ENCODE measurements at places on chromosomes 12 and 14.

DNA sequence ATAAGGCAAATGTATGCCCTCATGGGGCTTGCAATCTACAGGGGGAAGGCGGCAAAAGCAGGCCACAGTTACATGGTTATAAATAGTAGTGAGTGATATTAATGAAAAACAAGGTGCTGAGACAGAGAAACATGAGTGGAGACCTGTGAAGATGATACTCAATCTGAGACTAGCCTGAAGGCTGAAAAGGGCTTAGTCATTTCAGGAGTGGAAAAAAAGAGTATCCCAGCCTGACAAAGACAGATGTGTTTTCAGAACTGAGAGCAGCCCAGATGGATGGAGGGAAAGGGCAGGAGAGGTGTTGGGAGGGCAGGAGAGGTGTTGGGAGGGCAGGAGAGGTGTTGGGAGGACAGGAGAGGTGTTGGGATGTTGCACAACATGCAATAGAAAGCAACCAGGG is 181.9 kb downstream of the C12orf42 start:
- no peak for DNase-seq

GRCh38 chr12:65470256-65470655 is 191.8 kb downstream of the MSRB3 start:
- DNase-seq = no peak

GRCh38 chr12:93376436-93377251 is 1.1 kb upstream of the NUDT4 start:
- DNase-seq = peak; percentile 31

DNA sequence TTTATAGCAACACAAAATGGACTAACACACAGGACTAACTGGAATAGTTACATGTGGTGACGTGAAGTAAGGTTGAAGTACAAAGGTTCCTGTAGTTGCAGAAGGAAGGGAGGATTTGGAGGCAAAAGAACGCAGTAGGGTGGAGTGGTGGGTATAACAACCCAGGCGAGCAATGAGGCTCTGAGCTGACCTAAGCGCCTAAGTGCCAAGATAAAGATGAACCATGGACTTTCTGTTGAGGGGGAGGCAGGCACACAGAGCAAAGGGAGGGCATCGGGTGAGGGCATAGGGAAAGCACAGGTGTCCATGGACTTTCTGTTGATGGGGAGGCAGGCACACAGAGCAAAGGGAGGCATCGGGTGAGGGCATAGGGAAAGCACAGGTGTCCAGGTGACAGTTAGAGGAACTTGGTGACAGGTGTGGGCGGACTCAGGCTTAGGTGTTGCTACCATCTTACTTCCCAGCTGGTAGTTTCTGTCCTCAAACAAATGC is 15.2 kb downstream of the SCNN1A start:
- DNase-seq = no peak

DNA sequence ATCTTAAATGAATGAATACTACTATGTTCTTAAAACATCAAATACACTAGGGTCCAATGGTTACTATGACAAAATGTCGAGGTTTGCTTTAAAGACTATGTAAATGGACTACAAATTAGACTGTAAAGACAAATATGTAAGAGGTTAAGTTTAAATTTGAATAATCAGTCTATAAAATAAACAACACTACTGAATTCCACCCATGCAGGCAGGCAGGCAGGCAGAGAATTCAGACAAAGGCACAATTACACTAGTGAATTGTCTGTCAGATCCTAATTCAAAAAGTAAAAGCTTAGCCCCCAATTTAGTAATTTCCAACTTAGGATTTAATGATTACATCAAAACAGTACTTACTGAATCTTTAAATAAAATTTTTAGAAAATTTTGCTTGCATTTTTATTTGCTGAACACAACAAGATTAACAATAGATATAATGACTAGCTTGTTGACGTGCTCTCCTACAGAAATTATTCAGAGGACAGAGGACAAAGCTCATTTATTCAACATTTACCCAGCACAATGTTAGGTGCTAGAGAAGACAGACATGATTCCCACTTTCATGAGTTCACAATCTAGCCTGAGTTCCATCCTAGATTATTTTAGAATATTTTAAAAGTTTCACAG is 97.4 kb downstream of the CDK17 start:
- DNase-seq = no peak

DNA sequence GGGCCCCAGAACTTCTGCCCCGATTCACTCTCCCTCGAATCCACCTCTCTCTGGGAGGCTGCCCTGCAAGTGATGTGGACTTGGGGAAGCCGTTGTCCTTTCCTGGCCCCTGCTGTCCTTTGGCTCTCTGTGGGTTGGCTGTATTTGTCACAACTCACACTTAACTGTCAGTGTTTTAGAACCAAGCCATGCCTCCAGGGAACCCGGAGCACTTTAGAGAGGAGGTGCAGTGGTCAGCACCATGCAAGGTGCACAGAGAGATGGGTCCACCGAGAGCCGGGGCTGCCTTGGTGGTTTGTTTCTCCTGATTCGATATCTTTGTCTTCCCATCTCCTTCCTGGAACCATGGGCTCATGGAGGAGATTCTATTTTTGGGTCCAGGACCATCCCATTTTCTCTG is 129.5 kb upstream of the RTL1 start:
- no peak for DNase-seq

DNA sequence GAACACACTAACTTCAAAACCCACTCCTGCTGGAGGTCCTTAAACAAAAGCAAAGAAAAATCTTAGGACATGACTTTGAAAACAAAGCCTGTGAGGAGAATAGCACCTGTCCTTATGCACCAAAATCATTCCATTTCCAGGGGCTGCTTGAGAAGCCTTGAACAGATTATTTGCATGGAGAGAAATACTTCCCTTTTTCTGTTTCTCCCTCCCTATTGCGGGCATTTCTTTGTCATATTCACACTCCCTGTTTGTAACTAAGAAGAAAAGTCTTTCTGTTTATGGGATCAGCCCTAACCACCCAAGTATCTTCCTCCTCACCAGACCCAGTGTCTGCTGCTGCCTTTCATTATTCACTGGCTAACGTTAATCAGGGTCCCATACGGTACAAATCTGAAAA is 218.8 kb downstream of the DPF3 start:
- DNase-seq = no peak

- no peak for DNase-seq
Measured at GRCh38 chr14:95046711-95047681, 110.3 kb downstream of the DICER1 start.

DNA sequence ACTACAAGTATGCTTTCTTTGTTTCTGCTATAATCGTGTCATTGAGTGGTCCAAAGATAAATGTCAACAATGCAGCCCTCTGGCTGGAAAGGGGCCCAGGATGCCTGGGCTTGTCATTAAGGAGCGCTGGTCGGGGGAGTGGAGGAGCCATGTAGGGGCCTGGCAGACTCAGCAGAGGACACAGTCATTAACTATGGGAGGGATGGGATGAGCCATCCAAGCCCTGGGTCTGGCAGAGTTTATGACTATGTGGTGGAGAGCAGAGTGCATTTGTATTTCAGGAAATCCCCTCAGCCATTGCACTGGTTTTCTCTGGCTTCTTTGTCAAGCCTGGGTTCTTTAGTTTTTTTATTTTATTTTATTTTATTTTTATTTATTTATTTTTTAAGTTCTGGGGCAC is 243.1 kb downstream of the C12orf75 start:
- no peak for DNase-seq

DNA sequence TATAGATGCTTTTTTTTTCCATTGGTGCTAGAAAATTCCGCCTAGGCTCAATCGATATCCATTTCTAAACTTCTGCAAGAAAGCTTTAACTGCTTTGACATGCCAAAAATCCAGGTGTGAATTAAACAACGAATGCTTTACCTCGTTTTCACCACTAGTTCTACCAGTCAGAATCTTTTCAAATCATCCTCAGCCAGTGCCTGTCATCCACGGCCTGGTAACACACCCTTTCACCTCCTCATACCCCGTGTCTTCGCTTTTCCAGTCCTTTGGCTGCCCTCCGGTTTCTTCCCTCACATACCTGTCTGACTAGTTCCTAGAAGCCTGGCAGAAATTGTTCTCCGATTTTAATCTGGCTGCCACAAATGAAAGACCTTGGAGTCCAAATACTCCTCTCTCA is 1.4 kb upstream of the PHC1 start:
- DNase-seq = no peak

DNA sequence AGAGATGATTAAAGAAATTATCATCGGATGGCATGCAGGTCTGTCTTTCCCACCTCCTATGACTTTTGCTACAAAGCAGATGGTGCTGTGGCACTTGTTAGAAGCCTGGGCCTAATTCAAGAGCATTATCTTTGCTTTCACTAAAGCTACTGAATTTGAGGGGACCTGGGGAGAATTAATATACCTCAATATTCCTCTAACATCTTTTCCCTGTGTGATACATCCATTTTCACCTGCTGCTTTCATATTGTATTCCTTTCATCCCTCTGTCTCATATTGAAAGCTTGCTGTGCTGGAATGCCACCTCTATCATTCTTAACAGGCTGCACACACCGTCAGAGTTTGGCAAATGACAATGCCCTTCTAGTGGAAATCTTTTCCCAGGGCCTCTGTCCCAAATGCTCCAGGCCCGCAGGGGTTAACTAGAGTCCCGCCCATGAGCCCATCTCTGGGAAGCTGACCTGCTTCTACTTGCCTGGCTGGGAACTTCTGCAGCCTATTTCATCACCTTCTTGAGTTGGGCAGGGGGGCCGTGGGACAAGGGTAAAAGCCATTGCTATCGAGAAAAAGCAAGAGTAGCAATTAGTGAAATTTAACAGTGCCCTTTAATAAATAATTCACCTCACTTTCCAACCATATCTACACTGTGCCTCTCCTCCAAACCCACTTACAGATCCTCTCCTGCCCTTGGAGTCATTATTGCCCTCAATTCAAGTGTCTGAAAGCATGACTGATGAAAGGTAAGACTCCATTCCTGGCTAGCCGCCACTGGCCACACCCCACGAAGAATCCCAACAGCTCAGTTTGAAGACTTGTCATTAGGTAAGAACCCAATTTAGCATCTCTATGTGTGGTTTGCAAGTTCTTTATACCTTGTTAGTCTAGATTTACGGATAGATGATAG is 126.7 kb upstream of the BTG1 start:
- DNase-seq = no peak

DNA sequence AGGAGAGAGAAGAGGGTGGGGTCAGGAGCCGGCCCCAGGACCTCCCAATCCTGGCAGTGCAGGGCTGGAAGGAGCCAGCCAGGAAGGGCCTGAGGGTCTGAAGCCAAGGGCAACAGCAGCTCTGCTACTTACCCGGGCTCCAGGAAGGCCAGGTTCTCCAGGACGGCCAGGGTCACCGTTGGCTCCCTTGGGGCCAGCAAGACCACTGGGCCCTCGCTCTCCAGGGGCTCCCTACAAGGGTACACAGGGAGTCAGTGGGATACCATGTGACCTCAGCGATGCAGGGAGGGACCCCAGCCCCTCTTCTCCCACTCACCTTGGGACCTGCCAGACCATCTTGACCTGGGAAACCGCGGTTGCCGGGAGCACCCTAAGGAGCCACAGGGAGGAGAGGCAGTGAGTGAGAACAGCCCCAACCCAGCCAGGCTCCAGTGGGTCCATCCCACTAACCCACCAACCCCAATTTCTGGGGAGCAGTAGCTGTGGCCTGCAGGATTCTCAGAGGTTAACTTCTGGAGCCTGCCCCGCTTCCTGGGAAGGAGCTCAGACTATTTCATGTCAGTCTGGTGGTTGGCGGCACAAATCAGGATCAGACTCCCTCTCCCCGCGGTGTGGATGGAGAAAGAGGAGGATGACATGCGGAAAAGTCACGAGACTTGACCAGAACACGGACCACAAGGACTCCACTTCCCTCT is 18.5 kb downstream of the COL2A1 start:
- no peak for DNase-seq

- DNase-seq = peak; percentile 43
Measured at GRCh38 chr12:64583771-64584421, 26.4 kb upstream of the RASSF3 start.

DNA sequence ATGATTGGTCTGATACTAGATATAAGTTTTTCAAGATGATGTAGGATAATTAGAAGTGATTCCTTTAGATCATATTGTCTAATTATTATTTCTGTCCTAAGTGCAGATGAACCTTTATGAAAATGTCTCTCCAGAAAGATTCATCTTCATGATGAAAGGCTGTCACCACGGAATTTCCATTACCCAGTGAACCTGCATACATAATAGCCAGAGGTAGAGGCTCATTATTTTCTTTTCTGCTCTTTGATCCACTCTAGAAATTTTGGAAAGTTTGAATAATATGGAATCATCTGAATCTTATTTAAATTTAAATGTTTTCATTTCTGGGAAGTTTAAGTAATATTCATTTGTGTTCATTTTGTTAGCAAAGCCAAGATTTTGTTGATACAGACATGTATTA is 137.1 kb upstream of the ATP2B1 start:
- no peak for DNase-seq

DNA sequence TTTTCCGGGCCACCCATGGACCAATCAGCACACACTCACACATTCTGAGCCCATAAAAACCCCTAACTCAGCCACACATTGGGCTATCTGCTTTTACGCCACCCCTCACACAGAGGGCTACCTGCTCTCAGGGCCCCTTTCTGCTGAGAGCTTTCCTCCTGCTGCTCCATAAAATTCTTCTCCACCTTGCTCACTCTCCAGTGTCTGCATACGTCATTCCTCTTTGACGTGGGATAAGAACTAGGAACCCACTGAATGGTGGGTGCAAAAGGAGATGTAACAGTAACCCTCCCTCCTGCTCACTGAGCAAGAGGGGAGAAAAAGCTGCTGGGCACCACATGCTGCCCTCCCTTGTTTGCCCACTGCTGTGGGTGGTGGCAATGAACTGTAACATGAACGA is 596.7 kb upstream of the TMEM132C start:
- DNase-seq = no peak

DNA sequence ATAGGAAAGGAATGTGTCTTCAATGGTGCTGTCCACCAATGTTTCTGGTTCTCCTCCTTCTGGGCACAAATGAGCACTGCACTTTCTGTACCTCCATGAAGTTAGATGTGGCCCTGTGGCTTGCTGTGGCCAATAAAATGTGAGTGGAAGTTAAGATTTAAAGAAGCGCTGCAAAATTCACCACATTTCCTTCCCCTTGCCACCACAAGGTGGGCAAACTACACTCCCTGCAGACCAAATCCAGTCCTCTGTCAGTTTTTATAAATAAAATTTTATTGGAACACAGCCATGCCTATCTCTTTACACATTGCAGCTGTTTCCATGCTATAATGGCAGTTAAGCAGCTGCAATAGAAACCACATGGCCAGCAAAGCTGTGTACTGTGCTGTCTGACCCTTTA is 141.4 kb upstream of the TMPO start:
- DNase-seq = peak; percentile 9

- peak; percentile 75 for DNase-seq
Measured at GRCh38 chr14:73472185-73473114, 14.1 kb upstream of the NUMB start.
